ENCODE measurements at places on chromosomes 3 and 15. TPM values are rescaled to one million over a fixed set of nuclear protein-coding genes. Genes with fewer than 3 reads are reported as not detected.

Gene GPR15
- 9.1 TPM for total RNA-seq

Gene RTP1
- total RNA-seq = not detected

Gene CPEB1
- 0.27 TPM for total RNA-seq

Gene SV2B
- total RNA-seq = not detected

Gene NPHP3
- 24.6 TPM for total RNA-seq

Gene DNAH1
- total RNA-seq = 42.2 TPM

Gene MUSTN1
- total RNA-seq = 3.4 TPM

Gene INSYN1
- not detected for total RNA-seq

Gene RPP25
- total RNA-seq = 0.22 TPM

Gene PARP3
- 6.3 TPM for total RNA-seq

Gene SERINC4
- 0.27 TPM for total RNA-seq

Gene ECE2
- total RNA-seq = not detected

Gene B3GNT5
- total RNA-seq = 1.2 TPM

Gene PIGZ
- not detected for total RNA-seq

Gene NUSAP1
- total RNA-seq = 2.1 TPM

Gene GOLGA6B
- not detected for total RNA-seq

Gene EXD1
- not detected for total RNA-seq

Gene JAGN1
- 14.5 TPM for total RNA-seq

Gene CNTN3
- total RNA-seq = not detected

Gene HHLA2
- total RNA-seq = 0.58 TPM

Gene LRRK1
- 0.16 TPM for total RNA-seq
